NCI-H748 treated with DMSO at 0.1 percent for 48 hours (cell line): ENCODE measurements at places on chromosomes 11 and 22.

GRCh38 chr11:67983951-67984350 is 19.9 kb downstream of the UNC93B1 start:
- DNase-seq: no peak

DNA sequence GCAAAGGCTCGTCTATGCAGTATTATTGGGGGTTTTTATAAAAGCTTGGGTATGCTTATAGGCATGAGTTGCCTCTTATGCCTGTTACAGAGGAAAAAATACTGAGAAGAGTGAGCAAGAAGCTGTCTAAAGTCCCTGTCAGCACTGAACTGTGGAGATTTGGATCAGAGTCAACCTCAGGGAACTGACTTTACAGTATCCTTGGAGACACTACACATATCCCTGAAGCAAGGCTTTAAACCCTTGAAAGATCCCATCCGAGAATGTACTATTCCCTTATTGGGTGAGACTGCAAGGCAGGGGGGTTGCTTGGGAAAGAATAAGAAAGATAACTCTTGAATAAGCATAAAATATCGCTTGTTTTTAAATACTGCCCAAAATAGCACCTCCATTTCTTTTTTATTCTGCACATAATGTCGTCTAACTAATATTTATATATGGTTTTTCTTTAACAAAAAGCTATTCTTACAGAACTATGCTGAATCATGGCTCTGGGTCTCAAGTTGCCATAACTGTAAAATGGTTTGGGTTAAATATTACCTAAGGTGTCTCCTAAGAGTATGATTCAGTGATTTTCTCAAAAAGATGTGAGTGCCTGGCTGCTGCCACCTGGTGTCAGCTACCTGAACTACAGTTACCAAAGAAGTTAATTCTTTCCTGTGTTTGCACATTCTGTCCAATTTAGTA is 1062.8 kb downstream of the DLG2 start:
- DNase-seq: no peak

DNA sequence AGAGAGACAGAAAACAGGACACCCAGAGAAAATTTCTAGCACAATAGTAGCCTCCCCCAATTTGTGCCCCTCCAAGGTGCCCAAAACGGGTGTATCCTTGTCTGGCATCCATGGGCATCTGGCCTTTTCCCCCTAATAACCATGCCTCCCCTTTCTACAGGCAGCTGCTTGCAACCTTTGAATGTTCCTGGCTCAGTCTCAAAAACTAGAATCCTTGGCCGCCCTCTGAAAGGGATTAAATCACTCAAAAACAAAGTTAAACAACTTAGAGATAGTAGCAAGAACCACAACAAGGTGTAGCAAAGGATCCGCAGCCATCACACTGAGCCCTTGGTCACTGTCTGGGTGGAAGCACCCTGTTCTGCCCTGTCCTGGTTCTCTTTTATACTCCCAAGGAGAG is 105.6 kb downstream of the MN1 start:
- no peak for DNase-seq

GRCh38 chr11:46381819-46382645 is 563 bp downstream of the MDK start:
- DNase-seq: no peak

GRCh38 chr11:131674051-131674755 is 303.8 kb downstream of the NTM start:
- DNase-seq: peak; percentile 44

DNA sequence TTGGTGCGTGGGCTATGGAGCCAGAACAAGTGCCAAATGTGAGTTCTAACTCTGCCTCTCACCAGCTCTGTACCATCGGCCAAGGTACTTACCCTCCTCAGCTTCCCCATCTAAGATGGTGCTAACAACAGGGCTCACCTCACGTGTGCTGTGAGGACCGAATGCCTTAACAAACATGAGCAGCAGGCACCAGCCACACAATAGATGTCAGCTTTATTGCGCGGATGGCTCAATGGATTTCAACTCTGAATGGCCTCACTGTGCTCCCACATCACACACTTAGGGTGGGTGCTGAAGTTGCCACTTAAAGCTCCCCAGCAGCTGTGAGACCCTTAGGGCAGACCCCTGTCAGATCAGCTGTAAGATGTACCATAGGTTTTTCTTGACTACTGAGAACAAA is 24.1 kb downstream of the RELT start:
- DNase-seq: no peak

GRCh38 chr11:43962383-43963278 is 20.2 kb downstream of the C11orf96 start:
- no peak for DNase-seq

- no peak for DNase-seq
Observed at GRCh38 chr11:10561043-10561818, 7.2 kb downstream of the LYVE1 start.

GRCh38 chr22:46824980-46825544 is 62.6 kb downstream of the TBC1D22A start:
- DNase-seq: no peak

GRCh38 chr22:48632646-48633246 is 1194.9 kb downstream of the BRD1 start:
- no peak for DNase-seq

DNA sequence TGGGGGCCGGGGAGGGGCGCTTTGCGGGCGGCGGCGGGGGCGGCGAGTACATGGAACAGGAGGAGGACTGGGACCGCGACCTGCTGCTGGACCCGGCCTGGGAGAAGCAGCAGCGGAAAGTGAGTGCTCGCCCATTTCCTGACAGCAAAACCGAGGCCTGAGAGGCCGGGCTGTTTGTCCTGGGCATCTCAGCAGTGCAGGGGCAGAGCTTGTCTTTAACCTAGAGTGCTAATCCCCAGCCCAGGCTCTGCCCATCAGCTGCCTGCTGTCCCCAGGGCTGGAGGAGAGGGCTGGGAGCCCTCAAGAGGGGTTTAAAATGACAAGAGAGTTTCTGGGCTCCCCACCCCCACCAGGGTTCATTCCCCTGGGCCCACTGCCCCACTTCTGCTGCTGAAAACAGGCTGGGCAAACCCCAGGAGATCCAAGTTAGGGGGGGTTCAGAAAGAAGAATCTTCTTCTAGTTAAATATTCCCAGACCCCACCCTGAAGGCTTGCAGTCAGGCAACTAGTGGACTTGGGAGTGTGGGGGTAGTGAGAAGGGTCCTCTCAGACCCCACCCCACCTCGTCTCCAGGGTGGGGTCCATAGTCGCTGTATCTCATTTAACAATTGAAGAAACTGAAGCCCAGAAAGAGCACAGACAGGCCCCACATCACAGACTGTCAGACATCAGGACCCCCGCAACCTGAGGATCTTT is 411 bp downstream of the ACTN3 start:
- no peak for DNase-seq

- DNase-seq: no peak
Observed at GRCh38 chr11:120120805-120121335, 17.0 kb downstream of the TRIM29 start.

DNA sequence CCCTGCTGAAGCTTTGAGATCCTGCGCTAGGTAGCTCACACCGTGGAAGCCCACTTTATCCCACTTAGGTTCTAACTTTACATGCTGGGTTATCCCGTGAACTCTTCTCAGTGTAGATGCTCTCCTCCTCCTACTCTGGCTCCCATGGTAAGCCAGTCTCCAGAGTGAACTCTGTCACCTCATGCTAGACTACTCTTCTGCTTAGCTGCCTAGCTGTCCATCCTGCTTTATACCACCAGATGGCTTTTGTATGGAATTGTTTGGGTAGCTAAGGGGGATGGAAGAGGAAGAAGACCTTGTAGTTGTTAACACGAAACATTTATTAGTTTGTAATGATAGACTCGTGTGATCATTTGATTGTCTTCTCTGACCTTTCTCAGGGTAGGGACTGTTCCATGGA is 46.8 kb downstream of the EMSY start:
- no peak for DNase-seq

DNA sequence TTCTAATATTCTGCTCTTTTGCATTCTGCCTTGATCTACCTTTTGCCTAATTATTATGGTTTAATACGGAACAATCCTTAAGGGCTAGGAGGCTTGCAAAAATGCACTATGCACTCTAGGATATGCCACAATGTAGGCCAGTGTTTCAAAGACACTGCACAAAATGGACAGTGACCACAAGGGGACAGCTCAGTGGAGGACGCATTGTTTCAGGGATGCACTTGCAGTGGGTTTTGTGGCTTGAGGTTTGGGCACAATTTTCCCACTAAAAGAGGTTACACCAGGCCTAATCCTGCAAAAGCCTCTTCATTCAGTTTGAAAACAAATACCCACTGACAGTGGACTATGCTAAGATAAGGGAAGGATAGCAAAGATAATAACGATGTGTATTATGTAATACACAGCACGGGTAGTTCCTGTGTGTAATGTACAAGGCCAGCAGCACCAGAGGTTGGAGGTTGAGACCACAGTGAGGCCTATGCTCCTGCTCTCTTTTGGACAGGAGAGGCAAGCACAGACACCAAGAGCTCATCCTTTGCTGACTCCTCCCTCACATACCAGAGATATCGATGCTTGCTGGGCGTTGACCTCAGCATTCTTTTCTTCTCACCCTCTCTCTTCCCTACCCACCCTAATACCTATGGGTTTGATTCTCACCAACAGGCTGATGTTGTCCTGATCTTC is 12.7 kb downstream of the MAP6 start:
- DNase-seq: no peak

DNA sequence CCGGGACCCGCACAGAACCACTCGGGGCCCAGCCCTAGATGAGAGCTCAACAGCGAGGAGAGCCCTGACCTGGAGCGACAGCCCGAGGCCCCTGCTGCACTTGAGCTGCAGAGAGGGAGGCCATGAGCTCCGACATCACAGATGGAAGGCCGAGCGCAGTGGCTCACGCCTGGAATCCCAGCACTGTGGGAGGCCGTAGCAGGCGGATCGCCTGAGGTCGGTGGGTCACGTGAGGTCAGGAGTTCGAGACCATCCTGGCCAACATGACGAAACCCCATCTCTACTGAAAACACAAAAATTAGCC is 13.8 kb upstream of the BRSK2 start:
- DNase-seq: no peak

GRCh38 chr11:18295316-18295715 is 26.6 kb downstream of the HPS5 start:
- DNase-seq: no peak

DNA sequence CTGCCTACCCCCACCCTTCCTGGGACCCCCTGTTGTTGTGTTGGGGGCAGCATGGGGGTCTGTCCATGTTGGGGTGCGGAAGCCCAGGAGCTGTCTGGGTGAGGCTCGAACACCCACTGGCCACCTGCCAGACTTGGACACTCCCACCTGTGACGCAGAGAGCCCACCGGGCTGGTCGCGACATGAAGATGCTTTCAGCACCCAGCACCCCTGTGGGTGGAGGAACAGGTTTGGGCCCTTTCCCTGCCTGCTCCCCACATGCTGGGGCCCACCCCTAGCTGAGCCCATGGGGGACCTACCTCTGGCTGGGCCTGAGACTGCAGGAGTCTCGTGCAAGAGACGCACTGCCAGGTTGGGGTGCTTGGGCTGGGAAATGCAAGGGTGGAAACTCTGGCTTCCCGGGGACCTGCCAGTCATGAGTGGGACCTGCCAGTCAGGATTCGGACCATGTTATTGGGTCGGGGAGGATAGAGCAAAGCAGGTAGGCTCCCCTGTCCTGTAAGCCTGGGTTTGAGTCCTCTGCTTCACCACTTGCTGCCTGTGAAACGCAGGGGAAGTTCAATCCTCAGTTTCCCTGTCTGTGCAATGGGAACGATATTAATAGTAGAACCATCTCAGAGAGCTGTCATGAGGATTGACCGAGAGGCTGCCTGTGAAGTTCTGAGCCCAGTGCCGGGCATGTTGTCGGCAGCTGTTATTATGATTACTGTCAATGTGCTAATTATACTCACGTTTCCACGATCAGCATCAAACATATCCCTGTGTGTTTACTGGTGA is 24.1 kb downstream of the KIAA1671 start:
- DNase-seq: no peak

DNA sequence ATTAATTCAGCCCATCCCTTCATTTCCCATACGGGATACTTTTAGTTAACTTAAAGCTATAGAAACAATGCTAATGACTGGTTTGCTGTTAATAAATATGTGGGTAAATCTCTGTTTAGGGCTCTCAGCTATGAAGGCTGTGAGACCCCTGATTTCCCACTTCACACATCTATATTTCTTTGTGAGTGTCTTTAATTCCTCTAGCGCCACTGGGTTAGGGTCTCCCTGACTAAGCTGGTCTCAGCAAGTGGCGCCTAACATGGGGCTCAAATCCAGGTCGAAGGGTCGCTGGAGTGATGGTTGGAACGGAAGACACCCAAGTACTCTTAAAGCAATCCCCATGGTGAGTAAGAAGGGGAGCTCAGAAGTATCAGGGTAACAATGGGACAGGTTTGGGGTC is 14.4 kb upstream of the OOSP1 start:
- no peak for DNase-seq

- no peak for DNase-seq
Observed at GRCh38 chr11:79363256-79363655, 77.6 kb downstream of the TENM4 start.

DNA sequence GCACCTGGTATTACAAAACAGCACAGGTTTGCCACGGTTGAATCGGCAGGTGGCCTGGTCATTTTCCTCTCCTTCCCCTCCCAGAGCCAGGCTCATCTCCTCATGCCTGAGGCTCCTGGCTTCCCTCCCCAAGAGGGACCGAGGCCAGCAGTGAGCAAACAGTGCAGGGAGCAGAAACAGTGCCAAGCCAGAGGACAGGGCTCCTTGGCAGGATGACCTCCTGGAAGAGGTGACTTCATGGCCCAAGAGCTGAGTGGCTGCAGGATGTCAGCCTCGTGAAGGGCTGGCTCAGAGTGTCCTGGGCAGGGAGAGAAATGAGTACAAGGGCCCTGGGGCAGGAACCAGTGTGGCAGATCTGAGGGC is 22.8 kb upstream of the PPFIA1 start:
- no peak for DNase-seq

GRCh38 chr22:30079952-30080533 is at the start of gene HORMAD2:
TSS of gene HORMAD2 (plus strand) at chr22:30080464. CDS start at chr22:30093953, 13,489 bp downstream.
- DNase-seq: no peak

- no peak for DNase-seq
Observed at GRCh38 chr11:75781296-75781695, 12.7 kb downstream of the DGAT2 start.

GRCh38 chr11:69848201-69848600 is 29.0 kb upstream of the FGF3 start:
- DNase-seq: no peak

- no peak for DNase-seq
Observed at GRCh38 chr22:39353346-39353745, 3.6 kb downstream of the SYNGR1 start.

DNA sequence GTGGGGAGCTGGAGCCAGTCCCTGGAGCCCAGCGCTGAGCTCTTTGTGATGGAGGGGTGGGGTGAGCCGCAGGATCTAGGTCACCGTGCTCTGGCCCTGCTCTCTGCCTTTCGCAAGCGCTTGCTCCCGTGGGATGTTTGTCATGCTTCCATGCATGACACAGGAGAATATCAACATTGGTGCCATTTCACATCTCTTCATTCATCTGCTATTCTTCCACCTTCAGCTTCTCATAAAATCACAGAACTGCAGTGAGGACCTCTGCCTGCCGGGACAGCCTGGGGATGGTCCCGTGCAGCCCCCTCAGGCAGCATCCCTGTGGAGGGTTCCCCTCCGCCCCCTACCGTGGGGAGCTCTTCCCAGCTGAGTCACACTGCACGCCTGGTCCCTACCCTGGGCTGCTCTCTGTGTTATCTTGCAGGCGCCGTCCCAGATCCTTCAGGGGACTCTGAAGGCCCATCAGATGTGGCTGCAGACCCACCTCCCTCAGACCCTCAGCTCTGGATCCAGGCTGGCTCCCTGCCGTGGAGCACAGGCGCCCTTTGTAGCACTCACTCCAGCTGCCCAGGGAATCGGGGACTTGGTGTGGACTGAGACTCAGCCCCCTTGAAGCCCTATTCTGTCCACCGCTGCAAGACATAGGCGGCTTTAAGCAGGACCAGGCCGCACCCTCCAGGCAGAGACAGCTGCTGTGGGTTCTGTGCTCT is 5.1 kb upstream of the SEPTIN5 start:
- no peak for DNase-seq

- DNase-seq: no peak
Observed at GRCh38 chr22:44394246-44395117, 81.7 kb upstream of the SHISAL1 start.
